ENCODE measurements at places on chromosomes 12 and 14.

- peak; percentile 9 for DNase-seq
Measured at GRCh38 chr14:93035917-93036651, 79.6 kb downstream of the ITPK1 start.

DNA sequence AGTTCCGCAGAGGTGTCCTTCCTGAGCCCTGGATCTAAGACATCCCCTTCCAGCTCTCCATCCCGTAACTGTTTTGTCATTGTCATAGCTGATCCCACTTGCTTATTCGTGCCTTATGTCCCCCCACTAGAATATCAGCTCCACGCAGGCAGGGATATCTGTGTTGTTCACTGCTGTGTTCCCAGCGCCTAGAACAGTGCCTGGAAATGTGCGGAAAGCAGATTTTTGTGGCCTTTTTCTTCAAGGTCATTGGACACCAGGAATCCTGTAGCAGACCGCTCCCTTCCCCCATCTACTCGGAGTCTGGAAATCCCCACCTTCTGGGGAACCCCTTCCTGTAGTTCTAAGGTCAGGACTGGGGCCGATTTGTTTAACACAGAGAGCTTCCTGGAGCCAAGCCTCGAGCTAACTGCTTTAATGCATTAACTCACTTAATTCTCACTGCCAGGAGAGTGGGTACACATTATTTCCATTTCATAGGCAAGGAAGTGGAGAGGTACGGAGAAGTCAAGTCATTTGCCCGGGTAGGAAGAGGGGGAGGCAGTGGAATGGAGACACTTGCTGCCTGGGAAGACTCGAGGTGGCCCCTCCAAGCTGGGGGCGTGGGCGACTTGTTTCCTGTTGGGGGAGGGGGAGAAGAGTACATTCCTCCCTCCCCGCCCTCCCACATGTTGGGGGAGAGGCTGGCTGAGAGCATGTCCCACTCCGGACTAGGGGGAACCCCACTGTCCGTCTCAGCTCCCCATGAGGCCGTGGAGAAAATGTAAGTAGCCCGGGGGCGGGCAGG, 1.2 kb upstream of the SH2B3 start:
- no peak for DNase-seq

GRCh38 chr12:120010661-120011230, 21.7 kb downstream of the BICDL1 start:
- no peak for DNase-seq

DNA sequence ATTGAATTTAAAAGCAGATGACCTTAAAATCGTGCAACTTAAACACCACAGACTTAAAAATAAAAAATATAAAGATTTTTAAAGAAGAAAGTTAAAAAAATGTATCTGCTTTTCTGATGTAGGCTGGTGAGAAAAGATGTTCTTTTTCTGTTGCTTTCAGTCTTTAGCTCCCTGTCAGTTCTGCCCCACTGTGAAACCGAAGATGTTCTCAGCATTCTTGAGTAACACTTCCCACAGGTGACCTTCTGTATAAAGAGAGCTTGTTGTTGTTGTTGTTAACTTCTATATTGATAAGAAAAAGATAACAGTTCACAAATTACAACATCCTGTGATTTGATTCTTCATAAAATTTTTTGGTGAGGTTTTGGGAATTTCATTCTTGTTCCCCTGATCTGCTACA, 377.9 kb upstream of the RGS6 start:
- DNase-seq, result no peak

DNA sequence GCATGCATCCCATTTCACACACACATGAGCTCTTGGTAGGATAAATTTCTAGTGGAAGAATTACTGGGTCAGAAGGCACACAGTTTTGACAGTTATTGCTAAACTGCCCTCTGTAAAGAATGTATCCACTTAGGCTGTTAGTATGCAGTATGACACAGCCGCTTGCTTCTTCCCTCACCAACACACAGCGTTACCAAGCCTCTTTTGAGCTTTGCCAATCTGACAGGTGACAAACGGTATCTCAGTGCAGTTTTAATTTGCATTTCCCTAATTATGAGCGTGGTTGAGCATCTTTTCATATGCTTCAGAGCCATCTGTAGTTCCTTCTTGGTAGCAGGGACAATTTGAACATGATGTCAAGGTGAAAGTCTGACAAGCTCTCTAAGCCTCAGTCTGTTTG, 42.9 kb downstream of the HRK start:
- DNase-seq, result no peak

GRCh38 chr14:35535483-35536112, 1.6 kb downstream of the INSM2 start:
- no peak for DNase-seq

DNA sequence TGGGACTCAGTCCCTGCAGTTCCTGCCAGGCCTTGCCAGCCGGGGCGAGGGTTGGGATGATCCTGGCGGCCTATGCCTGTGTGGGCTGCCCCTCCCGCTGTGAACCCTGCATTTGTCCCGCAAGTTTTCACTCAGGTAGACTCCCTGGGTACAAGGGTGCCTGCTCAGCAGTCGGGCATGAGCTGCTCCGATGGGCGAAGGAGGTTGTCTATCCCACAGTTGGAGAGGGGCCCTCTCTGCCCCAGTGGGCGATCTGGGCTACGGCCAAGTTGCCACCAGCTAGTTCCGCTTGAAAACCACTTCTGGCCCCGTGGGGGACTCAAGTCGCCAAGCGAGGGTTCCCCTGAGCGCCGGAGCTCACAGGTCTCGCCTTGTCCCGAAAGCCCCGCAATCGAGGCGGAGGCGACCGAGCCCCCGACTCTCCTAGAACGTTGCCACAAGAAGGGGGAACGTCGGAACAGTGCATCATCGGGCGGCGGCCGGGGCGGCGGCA, 365 bp upstream of the TPI1 start:
- no peak for DNase-seq

- DNase-seq, result peak; percentile 82
Measured at GRCh38 chr12:111812881-111813741, 28.9 kb upstream of the MAPKAPK5 start.

GRCh38 chr12:132506328-132507160, 16.6 kb downstream of the FBRSL1 start:
- peak; percentile 63 for DNase-seq

GRCh38 chr12:31037931-31038330, 35.7 kb upstream of the DDX11 start:
- DNase-seq, result no peak
